ENCODE measurements at places on chromosomes 5 and 9. TPM values are rescaled to one million over a fixed set of nuclear protein-coding genes. Genes with fewer than 3 reads are reported as not detected.

DNA sequence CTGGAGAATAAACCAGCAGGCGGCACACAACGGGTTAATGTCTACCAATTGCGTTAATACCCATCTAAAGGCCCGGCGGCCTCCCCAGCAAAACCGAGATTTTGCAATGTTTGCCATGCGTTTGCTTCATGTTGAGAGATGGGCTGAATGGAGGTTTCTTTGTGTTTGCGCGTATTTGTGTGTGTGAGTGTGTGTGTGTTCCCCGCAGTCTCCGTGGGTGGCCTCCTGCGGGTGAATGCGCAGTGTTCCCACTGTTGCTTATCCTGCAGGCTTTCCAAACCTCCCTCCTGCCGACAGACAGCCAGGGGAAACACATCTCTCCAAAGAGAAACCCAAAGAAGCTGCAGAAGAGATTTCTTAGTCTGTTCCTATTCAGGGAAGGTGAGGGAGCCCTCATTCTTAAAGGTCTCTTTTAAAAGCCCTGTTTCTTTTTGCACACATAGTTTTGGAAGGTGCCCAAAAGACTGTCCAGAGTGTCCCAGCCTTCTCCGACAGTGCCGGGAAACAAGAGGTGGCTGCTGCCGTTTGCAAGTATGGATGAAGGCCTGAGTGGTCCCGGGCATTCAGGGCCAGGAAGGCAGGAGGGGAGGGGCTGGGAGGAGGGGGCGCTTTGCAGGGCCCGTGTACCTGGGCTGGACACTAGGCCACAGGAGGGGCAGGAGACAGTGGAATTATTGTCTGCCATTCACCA, 103.8 kb upstream of the ERCC6L2 start:
- no peak for DNase-seq
- H3K27ac ChIP-seq: peak overlapping the region; percentile 54
- H3K36me3 ChIP-seq: no peaks in the 10 kb centered on the region
- no peak overlapping the region for H3K4me3 ChIP-seq
- H3K27me3 ChIP-seq: peaks cover 35% of the 10 kb centered on the region

DNA sequence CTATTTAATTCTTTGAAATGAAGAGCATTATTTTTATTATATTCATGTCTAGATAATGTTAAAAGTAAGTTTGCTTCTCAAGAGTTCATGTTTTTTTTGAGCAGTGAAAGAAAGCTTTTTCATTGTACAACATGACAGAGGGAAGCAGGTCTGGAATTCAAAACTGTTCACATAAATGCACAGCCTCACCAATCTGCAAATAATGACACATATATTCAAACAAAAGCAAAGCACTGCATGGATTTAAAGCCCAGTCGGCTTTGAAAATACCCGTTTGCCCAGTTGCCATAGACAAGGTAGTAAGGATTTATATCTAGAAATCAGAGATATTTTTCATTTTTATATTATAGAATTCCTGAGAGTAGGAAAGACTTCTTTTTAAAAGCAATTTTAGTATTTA, 201.8 kb downstream of the CD180 start:
- no peaks in the 10 kb centered on the region for H3K36me3 ChIP-seq
- H3K4me1 ChIP-seq: peaks cover 12% of the 10 kb centered on the region
- peak overlapping the region; percentile 25 for H3K27ac ChIP-seq

GRCh38 chr9:17387565-17387964, 191.3 kb upstream of the SH3GL2 start:
- H3K27ac ChIP-seq: no peak overlapping the region
- no peaks in the 10 kb centered on the region for H3K27me3 ChIP-seq
- H3K4me3 ChIP-seq: no peak overlapping the region
- peaks cover 4% of the 10 kb centered on the region for H3K4me1 ChIP-seq
- H3K36me3 ChIP-seq: no peaks in the 10 kb centered on the region

Gene ANKRD31
- 0.55 TPM for total RNA-seq

GRCh38 chr5:61536922-61537321, 204.9 kb downstream of the ZSWIM6 start:
- no peak overlapping the region for H3K4me3 ChIP-seq
- no peak overlapping the region for H3K27ac ChIP-seq
- no peaks in the 10 kb centered on the region for H3K4me1 ChIP-seq
- H3K36me3 ChIP-seq: peaks cover 46% of the 10 kb centered on the region
- no peak for DNase-seq
- H3K27me3 ChIP-seq: no peaks in the 10 kb centered on the region

DNA sequence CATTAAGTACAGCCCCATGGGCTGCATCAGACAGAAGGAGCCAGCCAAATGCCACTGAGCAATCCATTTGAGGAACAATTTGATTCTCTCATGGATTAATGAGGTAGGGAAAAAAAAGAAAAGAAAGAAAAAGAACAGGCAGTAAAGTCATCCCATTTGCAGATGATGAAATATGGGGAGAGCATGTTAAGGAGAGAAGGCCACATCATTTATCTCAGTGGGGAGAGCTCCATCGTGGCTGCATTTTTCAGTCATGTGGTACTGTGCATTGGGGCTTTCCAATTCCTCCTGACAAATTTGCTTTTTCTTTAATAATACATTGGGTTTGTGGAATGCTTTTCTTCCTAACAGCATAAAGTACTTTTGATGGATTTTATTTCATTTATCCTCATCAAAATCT, 375.2 kb upstream of the TLE4 start:
- no peak overlapping the region for H3K27ac ChIP-seq
- no peak for DNase-seq
- peaks cover 3% of the 10 kb centered on the region for H3K4me1 ChIP-seq

DNA sequence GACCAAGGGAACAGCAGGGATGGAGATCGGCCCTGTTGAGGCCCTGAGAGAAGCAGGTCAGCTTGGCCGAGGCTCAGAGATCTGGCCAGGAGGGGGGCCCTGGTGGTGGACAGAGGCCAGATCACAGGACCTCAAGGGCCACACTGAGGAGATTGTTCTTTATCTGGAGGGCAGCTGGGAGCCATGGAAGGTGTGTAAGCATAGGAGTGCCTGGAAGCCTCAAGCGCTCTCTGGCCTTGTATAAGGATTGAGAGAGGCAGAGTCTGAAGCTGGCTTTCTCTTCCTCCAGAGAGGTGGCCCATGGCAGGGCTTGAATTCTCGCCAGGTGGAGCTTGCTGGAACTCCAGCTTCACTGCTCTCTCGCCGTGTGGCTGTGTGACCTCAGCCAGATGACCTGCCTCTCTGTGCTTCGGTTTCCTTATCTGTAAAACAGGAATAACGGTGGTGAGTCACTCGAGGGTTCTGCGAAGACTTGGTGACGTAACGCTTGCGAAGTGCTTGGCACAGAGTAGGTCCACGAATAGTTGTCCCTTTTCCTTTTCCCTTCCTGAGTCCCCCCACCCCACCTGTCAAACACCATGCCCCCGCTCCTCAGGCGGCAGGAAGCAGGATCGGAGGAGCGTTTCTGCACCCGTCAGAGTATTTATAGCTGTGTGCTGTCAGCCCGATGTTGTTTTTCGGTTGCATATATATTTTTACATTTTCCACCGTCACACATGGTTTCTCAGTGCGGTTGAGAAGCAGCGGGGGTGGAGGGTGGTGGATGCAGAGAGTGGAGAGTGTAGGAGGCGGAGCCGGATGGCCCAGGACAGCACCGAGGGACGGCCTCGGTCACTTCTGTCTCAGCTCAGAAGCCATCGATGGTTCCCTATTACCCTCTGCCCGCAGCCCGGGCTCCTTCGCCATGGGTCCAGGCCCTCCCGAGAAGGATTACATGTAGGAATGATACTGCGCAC, 17.0 kb upstream of the CRB2 start:
- H3K36me3 ChIP-seq: no peaks in the 10 kb centered on the region
- DNase-seq: no peak
- peak overlapping the region; percentile 10 for H3K27ac ChIP-seq

GRCh38 chr5:78607864-78608263, 40.7 kb downstream of the LHFPL2 start:
- H3K4me1 ChIP-seq: peaks cover 15% of the 10 kb centered on the region
- no peak overlapping the region for H3K4me3 ChIP-seq
- H3K27me3 ChIP-seq: no peaks in the 10 kb centered on the region
- no peak for DNase-seq
- H3K27ac ChIP-seq: no peak overlapping the region

Gene PCDHGB5
- 4.0 TPM for total RNA-seq

Gene SLC25A48
- 0.34 TPM for total RNA-seq

DNA sequence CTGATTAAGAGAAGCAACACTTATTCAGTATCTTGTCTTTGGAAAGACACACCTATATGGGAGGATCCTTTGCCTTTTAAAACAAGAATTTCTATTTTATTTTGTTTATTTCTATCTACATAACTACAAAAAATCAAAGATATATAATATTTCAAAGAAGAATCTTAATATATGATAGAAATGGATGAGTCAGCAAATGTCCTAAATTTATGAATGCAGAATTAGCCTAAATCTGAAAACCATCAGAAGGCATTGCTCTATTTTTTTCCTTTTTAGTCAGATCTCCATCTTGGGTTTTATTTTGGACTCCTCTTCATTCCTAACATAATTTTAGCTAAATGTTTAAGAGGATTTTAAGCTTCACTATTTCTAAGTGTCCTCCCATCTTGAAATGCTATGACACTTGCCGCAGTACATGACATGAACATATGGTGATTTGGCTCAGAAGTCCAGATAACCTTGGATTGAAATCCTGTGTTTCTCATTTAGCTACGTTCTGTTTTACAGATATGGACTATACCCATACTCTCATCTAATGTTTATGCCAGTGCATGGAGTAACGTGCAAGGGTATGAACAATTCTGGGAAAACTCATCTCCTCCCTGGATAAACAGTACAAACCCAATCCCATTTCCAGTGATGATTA, 1322.8 kb upstream of the DMAC1 start:
- no peak overlapping the region for H3K27ac ChIP-seq
- H3K36me3 ChIP-seq: no peaks in the 10 kb centered on the region
- peaks cover 2% of the 10 kb centered on the region for H3K4me1 ChIP-seq

DNA sequence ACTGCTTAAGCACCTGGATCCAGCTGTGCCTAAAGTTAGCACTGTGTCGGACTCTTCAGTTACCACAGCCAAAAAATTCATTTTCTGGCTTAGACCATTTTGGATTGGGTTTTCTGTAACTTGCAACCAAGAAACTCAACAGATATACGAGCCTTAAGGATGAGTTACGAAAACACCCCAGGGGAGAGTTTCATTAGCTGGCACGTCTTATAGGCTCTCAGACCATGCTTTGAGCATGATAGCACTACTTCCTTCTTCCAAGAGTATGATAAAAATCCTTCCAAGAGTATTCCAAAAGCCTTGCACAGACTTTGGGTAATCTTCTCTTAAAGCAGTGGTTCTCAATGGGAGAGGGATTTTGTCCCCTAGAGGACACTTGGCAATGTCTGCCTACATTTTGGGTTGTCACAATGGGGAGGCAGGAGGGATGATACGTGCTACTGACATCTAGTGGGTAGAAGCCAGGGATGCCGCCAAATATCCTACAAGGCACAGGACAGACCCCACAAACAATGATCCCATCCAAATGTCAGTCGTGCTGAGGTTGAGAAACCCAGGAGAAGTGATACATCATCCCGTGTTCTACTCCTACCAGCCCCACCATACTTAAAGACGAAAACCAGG, 64.8 kb downstream of the SMIM23 start:
- peaks cover 15% of the 10 kb centered on the region for H3K36me3 ChIP-seq
- peaks cover 5% of the 10 kb centered on the region for H3K4me1 ChIP-seq
- H3K27me3 ChIP-seq: no peaks in the 10 kb centered on the region
- H3K4me3 ChIP-seq: no peak overlapping the region
- no peak overlapping the region for H3K27ac ChIP-seq
- no peak for DNase-seq

Gene ADGRV1
- total RNA-seq: 87.6 TPM

Gene AGXT2
- total RNA-seq: not detected

GRCh38 chr5:1827886-1828397, 26.7 kb downstream of the NDUFS6 start:
- H3K4me3 ChIP-seq: no peak overlapping the region
- no peak overlapping the region for H3K27ac ChIP-seq
- H3K36me3 ChIP-seq: peaks cover 10% of the 10 kb centered on the region
- no peak for DNase-seq

GRCh38 chr5:67612961-67613360, 416.4 kb upstream of the CD180 start:
- DNase-seq: no peak
- no peaks in the 10 kb centered on the region for H3K36me3 ChIP-seq
- no peak overlapping the region for H3K4me3 ChIP-seq
- H3K4me1 ChIP-seq: no peaks in the 10 kb centered on the region

DNA sequence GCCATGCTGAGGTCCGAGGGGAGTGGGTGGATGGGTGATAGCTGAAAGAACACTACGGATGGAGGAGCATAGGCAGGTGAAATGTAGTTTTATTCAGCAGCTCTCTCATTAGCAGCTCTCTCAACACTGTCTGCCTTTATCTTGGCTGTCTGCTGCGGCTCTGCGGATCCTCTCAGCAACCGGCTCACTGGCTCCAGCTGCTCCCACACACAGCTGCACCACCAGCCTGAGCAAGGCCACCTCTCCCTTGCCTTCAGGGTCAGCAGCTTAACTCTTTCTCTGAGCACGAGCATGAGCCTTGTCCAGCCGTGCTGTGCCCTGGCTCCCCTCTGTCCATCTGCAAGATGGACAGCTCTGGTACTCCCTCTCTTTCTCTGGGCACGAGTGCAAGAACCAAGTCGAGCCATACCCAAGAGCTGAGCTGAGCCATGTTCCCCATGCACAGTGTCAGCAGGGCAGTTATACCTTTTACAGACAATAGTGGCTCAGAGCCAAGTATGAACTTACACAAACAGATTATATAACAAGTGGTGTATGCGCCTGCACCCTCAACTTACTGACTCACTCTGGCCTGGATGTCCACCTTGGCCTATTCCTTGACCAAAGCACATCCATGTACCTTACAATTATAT, 108.5 kb downstream of the MACIR start:
- no peak overlapping the region for H3K27ac ChIP-seq
- DNase-seq: no peak
- H3K36me3 ChIP-seq: no peaks in the 10 kb centered on the region
- peaks cover 12% of the 10 kb centered on the region for H3K4me1 ChIP-seq
- no peak overlapping the region for H3K4me3 ChIP-seq

- no peak overlapping the region for H3K4me3 ChIP-seq
- DNase-seq: no peak
- no peaks in the 10 kb centered on the region for H3K4me1 ChIP-seq
- no peaks in the 10 kb centered on the region for H3K27me3 ChIP-seq
- H3K27ac ChIP-seq: no peak overlapping the region
These were observed 460.5 kb downstream of the CCDC171 start for GRCh38 chr9:16013366-16013765.

DNA sequence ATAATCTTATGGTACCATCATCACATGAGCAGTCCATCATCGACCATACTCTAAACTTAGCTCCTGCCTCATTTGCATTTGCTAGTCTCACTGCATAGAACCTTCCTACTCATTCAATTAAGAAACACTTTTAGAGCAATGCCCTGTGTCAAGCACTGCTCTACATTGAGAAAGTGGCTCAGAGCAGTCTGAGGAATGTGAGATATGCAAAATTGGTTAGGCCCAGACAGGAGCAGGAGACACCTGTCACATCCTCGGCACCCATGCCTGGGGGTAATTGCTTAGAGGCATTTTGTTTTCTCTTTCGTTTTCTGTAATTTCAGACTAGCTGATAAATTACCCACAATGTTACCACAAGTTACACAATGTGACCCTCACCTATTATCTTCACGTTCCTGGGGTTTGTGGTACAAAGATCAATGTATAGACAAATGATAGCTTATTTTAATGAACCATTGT, 4.9 kb upstream of the RARS1 start:
- DNase-seq: no peak
- H3K4me3 ChIP-seq: no peak overlapping the region
- H3K27me3 ChIP-seq: no peaks in the 10 kb centered on the region
- H3K4me1 ChIP-seq: peaks cover 1% of the 10 kb centered on the region

Gene SLC34A1
- not detected for total RNA-seq

Measured in progenitor cell of endocrine pancreas (in vitro differentiated cells).